Left ventricle myocardium inferior (tissue), 1 donor: ENCODE measurements at places on chromosomes 2 and 18. TPM values are rescaled to one million over a fixed set of nuclear protein-coding genes. Genes with fewer than 3 reads are reported as not detected.

MAL gene
- total RNA-seq: 4.4 TPM

BMP10 gene
- total RNA-seq: 0.19 TPM

DNA sequence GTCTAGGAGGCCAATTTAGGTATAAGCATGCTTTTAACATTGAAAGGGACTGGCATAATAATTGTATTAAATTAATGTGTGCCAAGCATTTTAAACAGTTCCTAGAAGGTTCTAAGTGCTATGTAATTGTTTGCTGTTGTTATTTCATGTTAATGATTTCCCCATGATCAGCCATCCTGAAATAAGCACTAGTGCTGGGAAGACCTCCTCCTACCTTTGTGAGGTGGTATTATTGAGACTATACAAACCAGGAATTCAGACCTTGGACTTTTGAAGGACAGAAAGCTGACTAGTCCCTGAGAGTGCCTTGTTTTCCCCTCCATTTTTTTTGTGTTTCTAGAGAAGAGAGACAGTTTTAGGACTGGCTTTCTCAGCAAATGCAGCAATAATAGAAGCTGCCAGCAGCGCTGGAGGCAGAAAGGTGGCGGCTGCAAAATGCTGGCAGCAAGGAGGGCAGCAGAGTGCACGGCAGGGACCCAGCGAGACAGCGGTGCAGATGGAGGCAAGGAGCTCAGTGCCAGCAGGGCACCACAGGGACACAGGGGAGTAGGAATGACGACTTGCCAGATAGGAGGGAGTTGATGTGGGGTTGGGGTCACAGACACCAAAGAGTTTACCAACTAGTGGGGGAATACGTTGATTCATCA, 25.3 kb downstream of the NABP1 start:
- H3K4me1 ChIP-seq: no peaks in the 10 kb centered on the region
- no peaks in the 10 kb centered on the region for H3K36me3 ChIP-seq
- no peak for DNase-seq
- no peak overlapping the region for H3K27ac ChIP-seq
- H3K4me3 ChIP-seq: no peak overlapping the region

GRCh38 chr2:131413148-131413747, 49.3 kb upstream of the RAB6D start:
- H3K36me3 ChIP-seq: no peaks in the 10 kb centered on the region
- DNase-seq: no peak
- H3K27ac ChIP-seq: no peak overlapping the region
- H3K4me3 ChIP-seq: no peak overlapping the region

- H3K27ac ChIP-seq: peak overlapping the region; percentile 44
- DNase-seq: peak; percentile 55
- peak overlapping the region; percentile 32 for H3K4me3 ChIP-seq
- peaks cover 5% of the 10 kb centered on the region for H3K4me1 ChIP-seq
- no peaks in the 10 kb centered on the region for H3K36me3 ChIP-seq
Observed at GRCh38 chr2:6780765-6781274, 84.9 kb downstream of the CMPK2 start.

- no peaks in the 10 kb centered on the region for H3K36me3 ChIP-seq
- H3K27ac ChIP-seq: peak overlapping the region; percentile 87
- H3K4me3 ChIP-seq: peak overlapping the region; percentile 2
Observed at GRCh38 chr2:12918835-12919445, 202.2 kb downstream of the TRIB2 start.

GRCh38 chr2:37507703-37508102, 163.3 kb downstream of the QPCT start:
- H3K27ac ChIP-seq: peak overlapping the region; percentile 89
- H3K27me3 ChIP-seq: no peaks in the 10 kb centered on the region
- peaks cover 37% of the 10 kb centered on the region for H3K4me1 ChIP-seq
- no peaks in the 10 kb centered on the region for H3K36me3 ChIP-seq
- no peak overlapping the region for H3K4me3 ChIP-seq
- DNase-seq: no peak
